ENCODE measurements at places on chromosomes 6 and 20.

DNA sequence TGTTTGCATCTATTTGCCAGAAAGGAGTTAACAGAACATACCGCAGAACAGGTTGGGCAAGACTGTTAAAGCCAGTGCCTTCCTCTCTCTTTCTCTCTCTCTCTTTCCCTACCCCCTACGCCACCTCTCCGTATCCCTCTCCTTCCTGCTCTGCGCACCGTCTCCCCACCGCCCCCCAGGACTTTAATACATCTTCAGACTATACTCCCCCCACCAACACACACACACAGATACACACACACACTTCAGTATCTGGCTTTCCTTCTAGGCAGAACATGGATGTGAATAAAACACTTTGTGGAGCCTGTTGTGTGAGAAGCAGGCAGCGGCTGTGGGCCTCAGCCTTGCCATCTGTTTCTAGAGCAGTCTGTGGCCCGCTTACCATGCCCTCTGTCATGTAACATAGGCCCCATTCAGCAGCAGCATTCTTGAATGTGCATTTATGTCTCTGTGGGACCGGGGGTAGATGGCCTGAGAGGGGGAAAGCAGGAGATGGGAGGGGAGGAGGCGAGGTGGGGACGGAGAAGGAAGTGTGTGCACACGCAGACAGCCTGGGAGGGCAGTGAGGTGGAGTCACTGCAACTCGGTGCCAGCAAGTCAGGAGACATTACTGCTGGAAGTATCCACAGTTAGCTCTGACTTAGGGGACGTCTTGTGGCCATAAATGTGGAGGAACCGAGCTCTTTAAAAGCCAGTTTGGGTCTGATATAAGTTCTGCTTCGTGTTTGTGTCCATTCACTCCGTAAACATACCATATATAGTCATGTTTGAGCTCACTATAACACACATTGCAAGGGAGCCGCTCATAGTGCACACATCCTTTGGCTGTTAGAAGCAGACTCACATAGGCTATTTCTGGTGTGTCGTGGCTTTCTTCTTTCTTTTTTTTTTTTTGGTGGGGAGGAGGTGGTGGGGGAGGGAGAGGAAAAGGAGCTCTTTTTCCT, 38.4 kb downstream of the RREB1 start:
- DNase-seq, result no peak

DNA sequence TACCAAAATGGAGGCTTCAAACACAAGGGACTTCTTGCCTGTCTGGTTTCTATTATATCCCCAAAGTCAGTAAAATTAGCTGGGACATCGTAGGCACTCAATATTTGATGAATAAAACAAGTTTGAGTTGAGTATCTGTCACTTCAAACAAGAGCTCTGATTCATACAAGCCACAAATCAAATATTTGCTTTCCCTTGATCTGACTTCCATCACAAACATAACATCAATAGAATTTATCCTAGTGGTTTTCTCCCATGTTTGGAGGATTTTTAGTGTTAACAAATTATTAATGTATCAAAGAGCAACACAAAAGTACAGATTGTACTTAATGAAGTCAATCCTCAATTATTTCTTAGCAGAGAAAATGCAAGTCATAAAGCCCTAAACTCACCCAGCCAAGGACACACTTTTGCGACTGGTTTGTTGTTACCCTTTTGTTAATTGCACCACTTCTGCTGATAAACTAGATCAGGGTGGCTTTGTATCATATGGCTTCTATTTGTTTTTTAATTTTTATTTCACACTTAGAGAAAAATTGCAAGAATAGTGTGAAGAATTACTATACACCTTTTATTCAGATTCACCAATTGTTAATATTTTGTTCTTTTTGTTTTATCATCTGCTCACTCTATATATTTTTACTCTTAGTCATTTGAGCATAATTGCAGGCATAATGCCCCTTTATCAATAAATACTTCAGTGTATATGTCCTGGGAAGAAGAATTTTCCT, 117.4 kb upstream of the PRDM1 start:
- DNase-seq, result no peak

GRCh38 chr6:110814102-110815014, 911 bp downstream of the CDK19 start:
- peak; percentile 56 for DNase-seq

DNA sequence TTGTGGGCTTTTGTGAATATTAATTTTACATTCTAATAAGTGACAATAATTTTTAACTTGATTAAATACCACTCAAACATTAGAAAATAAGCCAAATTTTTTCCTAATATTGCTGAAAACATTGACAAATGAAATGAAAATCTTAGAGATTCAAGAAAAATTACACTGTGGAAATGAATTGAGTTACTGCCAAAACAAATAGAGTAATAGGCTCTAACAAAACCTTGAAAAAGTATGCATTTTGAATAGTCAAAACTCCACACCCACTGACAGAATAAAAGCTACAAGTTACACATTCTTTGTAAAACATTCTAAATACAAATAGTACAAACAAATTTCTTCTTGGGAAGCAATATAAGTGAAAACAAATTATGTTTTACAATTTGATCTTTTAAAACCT, 5.9 kb downstream of the TBX18 start:
- no peak for DNase-seq

- no peak for DNase-seq
These were observed 88.8 kb upstream of the EZR start for GRCh38 chr6:158907931-158908330.

DNA sequence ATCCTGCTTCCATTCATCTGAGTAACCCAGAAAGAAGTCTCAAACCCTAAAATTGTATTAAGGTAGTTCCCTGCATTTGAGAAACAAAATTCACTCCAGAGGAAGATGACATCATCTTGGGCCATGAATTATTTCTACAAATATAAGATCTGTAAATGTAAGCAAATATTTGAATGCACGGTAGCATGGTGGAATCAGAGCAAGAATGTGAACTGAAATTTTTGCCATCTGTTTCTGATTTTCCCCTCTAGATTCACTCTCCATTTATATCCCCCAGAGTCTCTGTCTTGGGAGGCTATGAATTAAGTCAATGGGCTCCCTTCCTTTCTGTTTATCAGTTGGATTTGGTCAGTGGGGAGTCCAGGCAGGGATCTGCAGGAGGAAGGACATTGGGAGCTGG, 5.8 kb upstream of the MAP3K5 start:
- no peak for DNase-seq

- DNase-seq, result peak; percentile 84
These were observed at the start of gene PRIM2 for GRCh38 chr6:57317060-57317943. Gene PRIM2 (plus strand): TSS chr6:57317630. CDS start chr6:57318446, 816 bp downstream.

DNA sequence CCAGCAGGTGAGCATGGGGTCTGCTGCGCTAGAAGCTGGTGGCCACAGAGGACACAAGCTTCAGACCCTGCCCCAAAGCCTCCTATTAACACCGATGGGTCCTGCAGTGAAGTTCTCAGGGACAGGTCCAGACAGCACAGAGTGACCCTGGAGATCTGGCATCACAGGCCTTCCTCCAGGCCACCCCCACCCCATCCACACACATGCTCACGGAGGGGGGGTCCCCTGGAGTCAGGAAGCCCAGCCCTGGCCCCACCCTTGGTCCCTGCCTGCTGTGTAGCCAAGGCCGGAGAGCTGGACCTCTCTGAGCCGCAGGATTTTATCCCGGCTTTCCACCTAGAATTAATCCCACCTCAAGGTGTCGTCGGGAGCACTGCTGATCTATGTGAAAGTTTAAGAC, 167.3 kb downstream of the TAF4 start:
- DNase-seq, result no peak

DNA sequence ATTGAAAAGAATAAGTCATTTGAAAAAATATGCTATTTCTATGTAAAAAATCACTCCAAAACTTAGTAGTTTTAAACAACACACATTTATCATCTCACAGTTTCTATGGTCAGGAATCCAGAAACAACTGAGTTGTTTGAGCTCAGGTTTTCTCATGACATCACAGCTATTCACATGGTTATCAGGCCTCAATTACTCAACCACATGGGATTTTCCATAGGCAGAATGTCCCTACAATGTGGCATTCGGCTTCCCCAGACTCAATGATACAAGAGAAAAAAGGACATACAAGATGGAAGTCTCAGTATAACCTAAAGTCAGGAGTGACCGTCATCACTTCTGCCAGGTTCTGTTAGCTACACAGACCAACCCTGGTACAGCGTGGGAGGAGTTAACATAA, 3.4 kb upstream of the SLC35D3 start:
- no peak for DNase-seq

DNA sequence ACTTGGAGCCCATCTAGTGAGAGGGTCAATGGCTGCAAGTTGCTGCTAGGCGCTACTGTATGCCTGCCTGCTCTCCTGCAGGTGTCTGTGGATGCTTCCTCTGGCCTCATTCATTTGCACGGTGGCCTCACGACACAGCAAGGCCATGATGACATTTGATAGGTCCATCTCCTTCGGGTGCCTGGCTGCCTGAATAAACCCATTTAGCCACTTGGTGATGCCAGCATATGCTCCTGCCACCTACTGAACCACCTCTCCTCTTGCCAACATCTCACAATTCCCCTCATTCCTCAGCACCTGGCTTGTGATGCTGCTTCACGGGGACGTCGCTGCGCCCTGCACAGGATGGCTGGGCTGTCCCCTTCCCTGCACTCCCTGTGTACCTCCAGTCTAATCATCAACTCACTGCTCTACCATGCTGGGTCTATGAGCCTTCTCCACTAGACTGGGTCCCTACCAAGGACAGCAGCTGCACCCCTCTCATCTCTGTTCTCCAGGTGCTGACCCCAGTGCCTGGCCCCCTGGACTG, 51.1 kb downstream of the AGPAT4 start:
- DNase-seq, result no peak

GRCh38 chr20:34771680-34772081, 53.8 kb downstream of the NCOA6 start:
- DNase-seq, result no peak

DNA sequence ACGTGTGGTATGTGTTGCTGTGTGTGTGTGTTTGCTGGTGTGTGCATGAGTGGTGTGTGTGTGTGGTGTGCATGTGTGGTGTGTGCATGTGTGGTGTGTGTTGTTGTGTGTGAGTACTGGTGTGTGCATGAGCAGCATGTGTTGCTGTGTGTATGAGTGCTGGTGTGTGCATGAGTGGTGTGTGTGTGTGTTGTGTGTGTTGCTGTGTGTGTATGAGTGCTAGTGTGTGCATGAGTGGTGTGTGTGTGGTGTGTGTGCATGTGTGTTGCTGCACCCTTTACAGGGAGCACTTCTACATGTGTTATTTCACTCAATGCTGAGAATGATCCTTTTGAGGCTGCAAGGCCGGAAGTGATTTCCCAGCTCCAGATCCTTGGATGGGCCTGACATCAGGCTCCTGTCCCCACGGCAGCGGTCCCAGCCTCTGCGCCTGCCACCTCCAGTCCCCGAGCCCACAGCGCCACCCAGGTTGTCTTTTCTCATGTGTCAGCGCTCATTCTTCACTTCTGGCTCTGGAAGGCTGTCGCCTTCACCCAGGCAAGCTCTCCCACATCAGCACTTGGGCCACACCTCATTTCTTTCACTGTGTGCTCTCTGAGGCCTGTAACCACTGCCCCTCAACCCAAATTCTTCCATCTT, 2.6 kb downstream of the NPEPL1 start:
- no peak for DNase-seq

DNA sequence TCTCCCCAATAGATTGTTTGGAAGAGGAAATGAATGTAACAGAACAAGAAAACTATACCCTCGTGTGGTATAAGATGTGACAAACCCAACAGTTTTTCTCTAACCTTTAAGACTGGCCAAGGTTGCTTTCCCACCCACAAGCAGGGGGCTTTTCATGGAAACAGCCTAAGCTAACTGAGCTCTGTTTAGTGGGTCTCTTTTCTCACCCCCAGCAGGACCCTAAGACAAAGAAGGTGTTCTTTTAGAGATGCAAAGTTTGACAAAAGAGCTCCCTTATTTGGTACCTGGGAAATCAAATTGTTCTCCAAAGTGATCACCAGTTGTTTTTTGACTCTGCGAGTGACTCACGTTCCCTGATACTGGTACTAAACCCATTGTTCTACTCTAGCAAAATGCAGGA, 59.1 kb downstream of the MBOAT1 start:
- DNase-seq, result no peak

DNA sequence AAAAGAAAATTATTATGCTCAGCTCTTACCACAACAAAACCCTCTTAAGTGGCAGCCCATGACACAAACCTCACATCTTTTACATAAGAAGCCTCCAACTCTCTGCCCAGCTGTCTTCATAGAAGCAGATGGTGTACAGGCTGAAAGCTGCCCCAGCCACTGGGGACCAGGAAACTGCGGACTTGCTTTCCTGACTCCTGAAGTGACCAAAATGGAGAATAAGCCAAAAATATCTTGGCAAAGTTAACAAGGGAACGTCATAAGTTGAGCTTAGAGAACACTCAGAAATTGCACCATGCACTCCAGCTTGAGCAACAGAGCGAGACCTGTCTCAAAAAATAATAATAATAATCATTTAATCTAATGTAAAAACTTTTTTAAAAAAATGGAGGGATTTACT, 160.3 kb upstream of the CDYL start:
- DNase-seq, result no peak

- DNase-seq, result no peak
These were observed 127.4 kb upstream of the ARMC2 start for GRCh38 chr6:108720827-108721226.

GRCh38 chr20:36573798-36574365, 485 bp downstream of the TGIF2 start:
- peak; percentile 47 for DNase-seq

DNA sequence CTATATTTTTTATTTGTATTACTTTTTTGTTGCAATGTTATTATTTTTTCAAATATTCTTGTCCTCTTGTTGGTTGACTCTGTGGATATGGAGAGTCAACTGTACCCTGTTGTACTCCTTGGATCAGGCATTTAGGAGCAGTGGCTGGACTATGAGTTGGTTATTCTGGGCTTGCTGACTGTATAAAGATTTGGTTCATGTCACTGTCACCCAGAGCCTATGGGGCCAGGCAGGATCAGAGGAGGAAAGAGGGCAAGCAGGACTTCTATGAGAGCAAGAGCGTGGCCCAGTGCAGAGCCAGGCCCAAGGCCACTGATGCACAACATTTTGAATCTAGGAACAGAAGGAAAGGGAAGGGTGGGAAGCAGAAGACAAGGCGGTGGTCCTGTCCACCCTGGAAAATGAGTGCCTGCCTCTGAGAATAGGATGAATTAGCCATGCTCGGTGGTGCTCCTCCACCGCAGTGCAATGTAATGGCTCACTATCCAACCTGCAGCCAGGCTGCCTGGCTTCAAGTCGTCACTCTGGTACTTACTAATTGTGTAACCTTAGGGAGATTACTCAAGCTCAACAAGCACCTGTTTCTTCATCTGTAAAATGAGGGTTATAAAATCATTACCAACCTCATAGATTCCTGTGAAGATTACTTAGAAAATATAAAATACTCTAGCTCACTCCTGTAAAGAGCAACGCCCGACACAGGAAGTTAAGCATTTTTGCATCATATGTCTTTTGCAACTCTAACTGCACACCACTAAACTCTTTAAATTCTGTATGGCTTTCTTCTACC, 192.1 kb downstream of the KCNQ5 start:
- DNase-seq, result no peak

GRCh38 chr20:24676978-24677370, 207.5 kb downstream of the SYNDIG1 start:
- DNase-seq, result no peak

GRCh38 chr6:32982702-32983492, 14.5 kb downstream of the BRD2 start:
- DNase-seq, result no peak

- no peak for DNase-seq
These were observed 79.8 kb upstream of the TRDN start for GRCh38 chr6:123716506-123716905.

GRCh38 chr6:41306187-41306854, 19.8 kb upstream of the TREM1 start:
- DNase-seq, result no peak

Data from posterior cingulate gyrus (tissue), 11 donors.